ENCODE measurements at places on chromosomes 3 and 15. TPM values are rescaled to one million over a fixed set of nuclear protein-coding genes. Genes with fewer than 3 reads are reported as not detected.

LMAN1L gene
- not detected for total RNA-seq

RASSF1 gene
- total RNA-seq, result 68.7 TPM

MKRN2 gene
- 41.6 TPM for total RNA-seq

CCDC71 gene
- 39.7 TPM for total RNA-seq

LRRC15 gene
- 16.4 TPM for total RNA-seq

DNA sequence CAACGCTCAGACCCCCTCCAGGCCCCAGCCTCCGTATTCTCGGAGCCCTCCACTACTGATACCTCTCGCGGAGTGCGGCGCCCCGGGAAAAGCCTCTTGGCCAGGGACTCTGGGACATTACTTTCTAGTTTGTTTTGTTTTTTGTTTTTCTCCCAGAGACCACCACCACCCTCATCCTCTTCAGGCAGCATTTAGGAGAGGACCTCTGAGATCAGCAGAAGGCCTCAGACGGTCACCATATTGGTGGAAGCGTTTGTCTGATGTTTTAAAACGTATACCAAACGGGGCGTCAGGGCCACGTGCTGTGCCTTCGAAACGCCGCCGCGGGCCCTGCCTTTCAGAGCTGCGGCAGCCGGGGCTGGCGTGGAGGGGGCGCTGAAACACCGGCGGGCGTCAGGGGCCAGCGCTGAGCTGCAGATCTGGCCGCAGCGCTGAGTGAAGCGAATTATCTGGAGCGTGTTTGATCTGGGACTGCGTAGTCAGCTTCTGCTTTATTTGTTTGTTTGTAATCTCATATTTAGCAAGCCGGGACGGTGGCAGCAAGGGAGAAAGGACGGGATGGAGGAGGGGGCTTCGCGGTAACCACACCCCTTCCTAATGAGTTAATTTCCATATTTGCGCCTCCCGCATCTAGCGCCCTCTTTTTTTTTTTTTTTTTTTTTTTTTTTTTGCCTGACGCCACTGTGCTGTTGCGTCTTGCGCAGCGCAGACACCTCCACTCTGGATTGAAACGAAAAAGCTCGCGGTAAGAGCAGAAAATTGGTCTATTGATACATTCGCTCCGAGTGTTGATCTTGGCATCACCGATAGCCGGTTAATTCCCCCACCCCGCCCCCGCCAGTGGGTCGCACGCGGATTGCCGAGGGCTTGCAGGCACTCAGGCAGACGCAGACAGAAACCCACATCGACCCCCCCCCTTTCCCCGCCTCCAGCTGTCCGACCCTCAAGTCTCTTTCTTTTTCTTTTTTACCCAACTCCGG lies 14.9 kb downstream of the SOX2 start:
- no peak for DNase-seq

- DNase-seq, result no peak
Measured at GRCh38 chr3:147412917-147413685, 3.9 kb downstream of the ZIC1 start.

DNA sequence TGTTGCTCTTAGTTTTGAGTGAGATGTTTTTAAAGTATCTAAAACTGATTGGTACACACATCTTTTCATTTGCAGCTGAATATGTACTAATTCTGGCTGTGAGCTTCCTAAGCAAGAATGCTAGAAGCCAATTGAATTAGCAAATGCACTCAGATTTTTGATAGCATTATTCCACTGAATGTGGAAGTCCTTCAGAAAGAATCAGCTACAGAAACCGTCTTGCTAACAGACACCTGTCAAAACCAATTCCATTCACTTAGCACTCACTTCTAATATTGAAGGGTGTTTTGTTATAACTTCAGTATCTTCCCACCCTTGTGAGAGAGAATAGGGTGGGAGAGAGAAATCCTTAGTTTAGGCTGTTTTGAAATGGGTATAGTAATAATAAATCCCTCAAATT lies 317.7 kb downstream of the IL5RA start:
- no peak for DNase-seq

- no peak for DNase-seq
Measured at GRCh38 chr3:190594171-190594570, 80.3 kb downstream of the IL1RAP start.

GRCh38 chr15:69380100-69380725 lies 33.9 kb upstream of the KIF23 start:
- DNase-seq, result peak; percentile 46

- no peak for DNase-seq
Measured at GRCh38 chr15:53397041-53397616, 362.3 kb downstream of the WDR72 start.

- peak; percentile 50 for DNase-seq
Measured at GRCh38 chr3:132145833-132146232, 111.0 kb upstream of the CPNE4 start.

GRCh38 chr3:107524326-107524840 lies 1.6 kb downstream of the BBX start:
- DNase-seq, result peak; percentile 58

GRCh38 chr3:13517253-13517977 lies 31.5 kb upstream of the FBLN2 start:
- no peak for DNase-seq

GRCh38 chr15:59536553-59536952 lies 75.0 kb upstream of the GCNT3 start:
- DNase-seq, result no peak

- DNase-seq, result no peak
Measured at GRCh38 chr3:129000742-129001100, 383 bp upstream of the EFCC1 start.

DNA sequence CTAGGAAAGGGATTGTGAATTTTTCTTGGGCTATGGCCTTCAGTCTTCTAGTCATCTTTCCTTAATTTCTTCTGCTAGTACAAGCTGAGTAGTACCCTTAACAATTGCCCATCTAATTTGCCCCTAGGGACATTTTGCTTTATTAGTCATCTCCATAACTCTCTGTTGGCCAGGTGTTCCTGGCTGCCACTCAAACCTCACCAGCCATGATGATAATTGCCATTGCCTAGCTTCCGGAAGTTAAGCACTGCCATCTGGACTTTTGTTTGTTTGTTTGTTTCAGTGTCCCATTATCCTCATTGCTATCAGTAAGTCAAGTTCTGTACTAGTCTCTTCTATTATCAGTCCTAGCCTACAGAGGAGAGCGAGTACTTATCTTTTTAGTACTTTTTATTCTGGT lies 36.6 kb upstream of the UBL7 start:
- DNase-seq, result no peak

DNA sequence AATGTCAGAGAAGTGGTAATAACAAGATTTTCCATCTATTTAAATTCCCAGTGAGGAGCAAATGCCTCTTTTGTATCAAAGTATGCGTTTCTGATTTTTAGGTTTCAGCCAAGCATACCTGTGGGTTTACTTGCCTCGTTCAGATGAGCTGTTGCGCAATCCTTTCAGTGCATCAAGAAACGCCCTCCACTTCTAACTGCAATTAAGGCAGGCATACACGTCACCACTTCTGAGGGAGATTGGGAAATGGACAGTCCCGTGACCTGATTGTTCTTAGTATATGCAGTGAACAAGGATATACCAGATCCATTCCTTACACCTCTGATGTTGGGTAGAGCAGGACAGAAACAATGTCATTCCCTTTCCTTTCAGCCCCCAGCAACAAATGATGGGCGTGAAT lies 219.0 kb downstream of the ITPR1 start:
- peak; percentile 90 for DNase-seq

GRCh38 chr3:141370065-141370533 lies 1.8 kb downstream of the ZBTB38 start:
- DNase-seq, result peak; percentile 79

DNA sequence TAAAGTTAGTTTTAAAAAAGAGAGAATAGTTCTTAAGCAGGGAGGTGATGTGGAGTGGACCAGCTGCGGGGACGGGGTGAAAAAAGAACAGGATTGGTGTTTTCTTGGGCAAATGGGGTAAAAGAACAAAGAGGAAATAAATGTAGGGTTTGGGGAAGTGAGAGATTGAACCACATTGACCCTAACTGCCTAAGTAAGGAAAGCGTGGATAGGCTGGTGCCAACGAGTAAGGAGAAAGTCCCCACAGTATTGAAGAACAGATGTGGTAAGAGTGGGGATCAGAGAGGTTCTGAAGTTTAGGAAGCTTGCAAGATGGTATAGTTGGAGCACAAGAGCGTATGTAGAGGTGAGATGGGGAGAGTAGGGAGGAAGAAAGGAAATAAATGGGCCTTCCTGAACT lies 17.0 kb downstream of the IREB2 start:
- DNase-seq, result no peak

DNA sequence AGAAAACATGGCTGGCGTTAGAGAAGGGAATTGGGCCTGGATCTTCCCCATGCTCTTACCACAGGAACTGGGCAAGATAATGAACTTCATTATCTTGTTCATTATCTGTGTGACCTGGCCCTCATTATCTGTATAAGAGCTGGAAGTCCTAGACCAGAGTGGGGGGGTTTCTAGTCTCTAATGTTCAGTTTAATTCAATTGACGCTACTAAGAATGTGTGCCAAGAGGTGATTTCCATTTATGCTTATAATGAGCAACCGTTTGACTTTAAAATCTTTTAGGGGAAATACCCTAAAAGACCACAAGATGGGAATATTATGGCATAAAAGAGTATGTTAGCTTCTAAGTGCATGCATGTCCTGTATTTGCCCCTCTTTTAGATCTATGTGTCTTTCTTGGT lies 59.1 kb upstream of the CSTA start:
- DNase-seq, result no peak

Measured in GM23248 (cell line).